ENCODE measurements at places on chromosomes 16 and 17.

DNA sequence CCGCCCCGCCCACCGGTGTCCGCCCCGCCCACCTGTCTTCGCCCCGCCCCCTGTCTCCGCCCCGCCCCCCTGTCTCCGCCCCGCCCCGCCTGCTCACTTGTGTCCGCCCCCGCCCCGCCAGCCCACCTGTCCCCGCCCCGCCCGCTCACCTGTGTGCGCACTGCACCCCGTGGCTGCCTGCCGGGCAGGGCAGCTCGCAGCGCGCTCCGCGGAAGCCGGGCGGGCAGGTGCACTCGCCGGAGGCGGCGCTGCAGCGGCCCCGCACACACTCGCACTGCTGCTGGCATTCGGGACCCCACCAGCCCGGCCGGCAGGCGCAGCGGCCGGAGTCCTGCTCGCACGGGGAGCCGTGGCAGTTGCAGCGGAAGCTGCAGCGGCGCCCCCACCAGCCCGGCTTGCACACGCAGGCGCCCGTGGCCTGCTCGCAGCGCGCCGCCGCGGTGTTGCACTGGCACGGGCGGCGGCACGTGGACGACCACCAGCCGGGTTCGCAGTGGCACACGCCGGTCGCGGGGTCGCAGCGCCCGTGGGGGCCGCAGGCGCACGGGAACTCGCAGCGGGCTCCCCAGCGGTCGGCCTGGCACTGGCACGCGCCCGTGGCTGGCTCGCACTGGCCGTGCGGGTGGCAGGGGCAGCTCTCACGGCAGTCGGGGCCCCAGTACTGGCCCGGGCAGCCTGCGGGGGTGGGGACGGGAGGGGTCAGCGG, 2.1 kb downstream of the SCARF1 start:
- DNase-seq = no peak

GRCh38 chr17:6530324-6530920, 25.9 kb downstream of the PITPNM3 start:
- no peak for DNase-seq

DNA sequence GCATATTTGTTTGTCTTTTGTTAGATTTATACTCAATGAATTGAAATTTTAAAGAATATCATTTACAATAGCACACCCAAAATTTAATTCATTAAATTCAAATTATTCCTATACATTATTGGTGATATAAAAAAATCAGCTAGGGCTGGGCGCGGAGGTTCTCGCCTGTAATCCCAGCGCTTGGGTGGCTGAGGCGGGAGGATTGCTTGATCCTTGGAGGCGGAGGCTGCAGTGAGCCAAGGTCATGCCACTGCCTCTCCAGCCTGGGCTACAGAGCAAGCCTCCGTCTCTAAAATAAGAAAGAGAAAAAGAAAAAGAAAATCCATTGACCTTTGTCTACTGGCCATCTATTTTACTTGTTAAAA, 4.5 kb upstream of the PRDM7 start:
- peak; percentile 21 for DNase-seq

DNA sequence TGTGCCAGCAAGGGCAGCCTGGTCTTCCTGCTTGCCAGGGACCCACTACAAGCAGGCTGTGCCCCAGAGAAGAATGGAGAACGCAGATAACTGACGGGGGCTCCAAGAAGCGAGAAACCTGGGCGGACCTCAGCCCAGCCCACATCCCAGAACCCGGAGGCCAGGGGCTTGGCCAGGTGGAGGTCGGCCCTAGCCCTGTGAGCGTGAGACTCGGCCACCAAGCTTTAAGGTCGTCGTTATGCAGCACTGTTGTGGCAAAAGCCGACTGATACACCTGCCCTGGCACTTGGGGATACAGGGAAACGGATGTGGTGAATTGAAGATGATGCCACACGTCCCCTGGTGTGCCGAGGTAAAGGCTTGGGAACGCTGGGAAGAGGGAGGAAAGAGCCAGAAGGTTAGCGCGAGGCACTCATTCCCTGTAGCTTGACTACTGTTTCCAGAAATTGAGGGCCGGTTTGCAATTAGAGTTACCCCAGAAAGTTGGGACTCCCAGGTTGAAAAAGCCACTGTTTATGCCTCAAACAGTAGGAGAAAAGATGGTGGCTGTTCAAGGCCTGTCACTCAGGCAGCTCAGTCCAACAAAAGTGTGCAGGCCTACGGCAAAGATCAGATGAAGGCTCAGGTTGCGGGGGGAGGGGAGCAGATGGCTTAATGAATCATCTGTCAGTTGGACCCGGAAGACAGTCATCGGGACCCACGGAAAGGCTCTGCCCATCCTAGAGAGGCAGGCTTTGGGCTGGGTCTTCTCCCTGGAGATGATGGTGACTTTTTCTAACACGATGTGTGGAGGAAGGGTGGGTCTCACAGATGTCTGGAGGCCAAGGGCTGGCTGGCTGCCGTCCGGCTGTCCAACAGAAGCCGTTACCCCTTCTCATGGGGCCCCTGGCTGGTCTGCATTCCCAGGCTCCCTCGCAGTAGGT, 45.6 kb upstream of the BAHCC1 start:
- no peak for DNase-seq

GRCh38 chr16:47643323-47644000, 182.3 kb downstream of the PHKB start:
- peak; percentile 27 for DNase-seq

DNA sequence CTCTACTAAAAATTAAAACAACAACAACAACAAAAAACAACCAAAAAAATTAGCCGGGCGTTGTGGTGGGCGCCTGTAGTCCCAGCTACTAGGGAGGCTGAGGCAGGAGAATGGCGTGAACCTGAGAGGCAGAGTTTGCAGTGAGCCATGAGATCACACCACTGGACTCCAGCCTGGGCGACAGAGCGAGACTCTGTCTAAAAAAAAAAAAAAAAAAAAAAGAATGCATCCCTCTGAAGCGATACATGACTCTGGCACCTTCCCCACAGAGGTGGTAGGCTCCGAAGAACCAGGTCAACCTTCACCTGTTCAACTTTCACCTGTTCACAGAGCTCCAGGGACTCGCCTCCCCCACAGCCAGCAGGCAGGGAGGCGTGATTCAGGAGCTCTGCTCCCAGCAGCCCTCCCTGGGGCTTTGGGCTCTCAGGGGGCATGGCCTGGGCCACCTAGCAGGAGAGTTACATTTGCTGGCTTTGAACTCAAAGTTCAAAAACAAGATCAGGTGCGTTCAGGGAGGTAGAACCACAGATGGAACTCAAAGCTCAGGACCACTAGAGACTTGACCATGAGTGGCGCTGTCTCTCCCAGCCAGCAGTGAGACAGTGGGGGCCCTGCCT, 5.6 kb downstream of the VAC14 start:
- DNase-seq = no peak

GRCh38 chr17:38687286-38687685, 12.5 kb upstream of the EPOP start:
- peak; percentile 79 for DNase-seq

DNA sequence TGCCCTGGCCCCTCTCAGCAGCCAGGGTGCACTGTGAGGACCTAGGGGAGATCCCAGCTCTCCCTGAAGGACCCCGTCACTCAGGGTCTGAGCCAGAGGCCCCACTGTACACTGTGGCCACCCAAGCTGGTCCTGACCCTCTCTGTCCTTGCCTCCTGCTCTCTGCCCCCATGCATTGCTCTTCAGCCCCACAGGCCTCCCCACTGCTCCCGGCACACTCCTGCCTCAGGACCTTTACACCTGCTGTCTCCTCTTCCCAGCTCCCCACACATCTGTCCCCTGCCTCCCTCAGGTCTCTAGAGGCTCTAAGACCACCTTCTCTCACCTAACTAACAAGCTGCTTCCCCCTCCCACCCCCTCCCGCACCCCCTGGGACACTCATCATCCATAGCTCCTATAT, 12.9 kb upstream of the RAI1 start:
- DNase-seq = no peak

- peak; percentile 79 for DNase-seq
Observed at GRCh38 chr17:42342242-42343008, 45.8 kb downstream of the STAT3 start.

DNA sequence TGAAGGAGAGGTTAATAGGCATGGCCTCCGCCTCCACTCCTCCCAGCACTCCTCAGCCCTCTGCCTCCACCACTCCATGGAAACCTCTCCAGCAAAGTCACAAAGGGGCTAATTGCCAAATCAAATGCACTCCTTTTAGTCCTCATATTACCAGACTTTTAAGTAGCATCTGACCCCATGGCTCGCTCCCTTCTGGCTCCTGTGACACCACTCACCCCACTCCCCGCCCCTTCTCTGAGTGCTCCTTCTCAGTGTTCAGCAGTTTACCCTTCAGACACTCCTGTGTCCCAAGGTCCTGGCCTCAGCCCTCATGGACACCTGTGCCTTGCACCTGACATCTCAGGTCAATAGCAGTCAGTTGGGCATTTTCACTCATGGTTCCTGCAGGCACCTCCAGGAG, 243.5 kb upstream of the CCL2 start:
- DNase-seq = no peak

GRCh38 chr17:42463976-42464400, 5.3 kb downstream of the ATP6V0A1 start:
- no peak for DNase-seq

DNA sequence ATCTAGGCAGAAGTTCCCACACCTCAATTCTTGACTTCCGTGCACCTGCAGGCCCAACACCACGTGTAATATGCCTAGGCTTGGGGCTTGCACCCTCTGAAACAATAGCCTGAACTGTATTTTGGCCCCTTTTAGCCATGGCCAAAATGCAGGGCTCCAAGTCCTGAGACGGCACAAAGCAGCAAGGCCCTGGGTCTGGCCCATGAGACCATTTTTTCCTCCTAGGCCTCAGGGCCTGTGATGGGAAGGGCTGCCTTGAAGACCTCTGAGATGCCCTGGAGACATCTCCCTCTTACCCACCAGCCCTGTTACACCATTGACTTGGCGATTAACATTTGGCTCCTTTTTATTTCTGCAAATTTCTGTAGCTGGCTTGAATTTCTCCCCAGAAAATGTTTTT, 238.6 kb downstream of the CDH13 start:
- no peak for DNase-seq

DNA sequence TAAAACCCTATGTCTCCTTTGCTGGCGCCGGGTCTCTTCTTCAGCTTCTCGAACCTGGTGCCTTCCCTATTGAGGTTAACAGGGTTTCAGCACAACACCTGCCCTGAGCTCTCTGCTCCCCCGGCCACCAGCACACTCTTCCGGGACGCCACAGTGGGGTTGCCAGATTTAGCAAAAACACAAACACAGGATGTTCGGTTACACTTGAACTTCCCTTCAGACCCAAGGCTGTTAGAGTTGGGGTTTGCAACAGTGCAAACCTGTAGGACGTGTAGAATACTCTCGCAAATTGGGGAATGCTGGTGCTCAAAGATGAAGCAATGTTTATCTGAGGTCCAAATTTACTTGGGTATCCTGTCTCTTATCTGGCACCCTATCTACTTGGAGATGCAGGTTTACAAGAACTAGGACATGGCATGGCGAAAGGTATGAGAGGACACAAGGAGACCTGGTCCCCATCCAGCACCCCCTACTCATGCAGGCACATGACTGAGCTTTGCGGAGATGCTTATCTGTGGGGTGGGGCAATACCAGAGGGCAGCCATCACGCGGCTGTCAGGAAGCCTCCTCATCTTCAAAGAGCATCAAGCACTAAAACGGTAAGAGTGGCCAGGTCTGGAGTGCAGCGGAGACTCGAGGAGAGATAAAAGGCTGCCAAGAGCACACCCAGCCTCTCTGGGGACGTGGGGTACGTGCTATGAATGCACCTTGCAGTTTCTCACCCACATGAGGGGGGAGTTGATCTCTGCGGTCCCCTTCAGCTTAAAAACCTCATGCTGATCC, 52.8 kb downstream of the SDK2 start:
- DNase-seq = no peak

- no peak for DNase-seq
Observed at GRCh38 chr17:5607946-5608345, 23.6 kb upstream of the NLRP1 start.
